ENCODE measurements at places on chromosomes 7 and 10.

DNA sequence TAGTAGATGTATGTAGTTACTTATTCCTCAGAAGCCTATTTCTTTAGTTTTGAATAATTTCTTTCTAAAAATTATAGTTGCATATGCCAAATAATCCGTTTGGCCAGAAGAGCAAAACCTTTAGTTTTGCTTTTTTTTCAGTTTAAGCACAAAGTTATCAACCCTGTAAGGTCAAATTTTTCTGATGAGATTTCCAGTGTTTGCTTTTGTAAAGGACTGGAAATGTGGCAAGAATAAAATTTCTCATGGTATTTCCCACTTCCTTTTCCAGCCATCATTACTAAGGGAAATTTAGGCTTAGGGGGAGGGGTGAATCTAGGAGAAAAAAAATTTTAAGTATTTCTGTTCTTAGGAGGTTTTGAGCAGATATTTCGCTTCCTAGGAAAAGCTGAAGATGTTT lies 7.6 kb downstream of the CALD1 start:
- no peaks in the 10 kb centered on the region for H3K27me3 ChIP-seq
- no peak overlapping the region for H3K4me3 ChIP-seq

GRCh38 chr7:46468753-46469356 lies 547.8 kb upstream of the IGFBP3 start:
- H3K4me3 ChIP-seq: no peak overlapping the region
- no peak overlapping the region for H3K27ac ChIP-seq
- no peaks in the 10 kb centered on the region for H3K4me1 ChIP-seq
- no peaks in the 10 kb centered on the region for H3K27me3 ChIP-seq

DNA sequence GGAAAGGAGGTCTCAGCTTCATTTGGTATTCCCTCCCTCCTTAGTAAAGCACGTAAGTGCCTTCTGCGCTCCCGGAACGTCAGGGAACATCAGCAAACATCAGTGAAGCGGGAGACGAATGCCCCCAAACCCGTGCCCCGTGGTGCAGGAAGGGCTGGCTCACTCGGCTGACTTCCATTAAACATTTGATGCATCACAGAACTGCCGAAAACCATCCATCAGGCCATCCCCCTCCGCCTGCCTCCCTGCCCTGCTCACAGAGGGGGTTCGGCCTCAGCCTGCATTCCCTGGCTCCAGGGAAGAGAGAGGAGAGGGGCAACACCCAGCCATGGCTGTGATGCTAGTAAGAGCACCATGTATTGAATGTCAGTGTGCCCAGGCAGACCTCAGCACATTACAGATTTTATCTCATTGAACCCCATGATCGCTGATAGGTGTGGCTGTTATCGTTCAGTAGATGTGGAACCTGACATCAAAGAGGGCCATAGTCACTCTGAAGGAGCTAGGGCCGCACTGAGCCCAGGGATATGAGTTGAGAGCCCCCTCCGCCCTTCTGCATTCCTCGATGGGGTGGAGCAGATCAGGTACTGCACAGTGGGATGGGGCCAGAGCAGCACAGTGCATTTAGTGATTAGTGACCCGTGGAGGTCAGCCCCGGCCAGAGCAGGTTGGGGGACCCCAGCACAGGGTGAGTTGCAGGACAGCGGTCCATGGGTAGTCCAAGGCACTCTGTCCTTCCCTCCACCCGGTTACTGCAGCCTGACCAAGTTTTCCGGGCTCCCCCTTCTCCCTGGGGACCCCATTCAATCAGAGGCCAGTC lies 146.4 kb downstream of the RPS24 start:
- H3K4me1 ChIP-seq: no peaks in the 10 kb centered on the region
- no peaks in the 10 kb centered on the region for H3K27me3 ChIP-seq
- DNase-seq: no peak
- no peak overlapping the region for H3K4me3 ChIP-seq
- no peaks in the 10 kb centered on the region for H3K36me3 ChIP-seq
- no peak overlapping the region for H3K27ac ChIP-seq

GRCh38 chr7:135441791-135442190 lies 68.1 kb downstream of the CNOT4 start:
- no peak for DNase-seq
- H3K27me3 ChIP-seq: no peaks in the 10 kb centered on the region
- no peaks in the 10 kb centered on the region for H3K4me1 ChIP-seq

- DNase-seq: no peak
- no peak overlapping the region for H3K4me3 ChIP-seq
- H3K4me1 ChIP-seq: peaks cover 5% of the 10 kb centered on the region
- H3K36me3 ChIP-seq: no peaks in the 10 kb centered on the region
- no peaks in the 10 kb centered on the region for H3K27me3 ChIP-seq
- no peak overlapping the region for H3K27ac ChIP-seq
Measured at GRCh38 chr7:140544388-140544826, 65.1 kb upstream of the MKRN1 start.

DNA sequence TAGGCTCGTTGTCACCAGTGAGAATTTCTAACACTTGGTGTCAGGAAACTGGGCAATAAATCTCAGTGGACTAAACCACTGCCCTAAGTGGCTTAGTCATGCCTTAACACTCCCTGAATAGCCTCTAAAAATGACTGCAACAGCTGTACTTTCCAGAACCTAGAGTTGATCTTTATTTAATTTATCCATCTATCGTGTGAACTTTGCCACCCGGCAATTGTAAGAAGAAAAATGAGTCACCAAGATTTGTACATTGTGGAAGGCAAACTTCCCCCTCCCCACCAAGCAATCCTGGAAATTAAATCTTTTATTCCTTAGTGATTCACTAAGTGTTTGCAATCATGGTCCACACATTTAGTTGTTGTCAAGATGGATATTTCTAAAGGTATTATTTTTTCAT lies 47.1 kb downstream of the NXPH1 start:
- no peaks in the 10 kb centered on the region for H3K4me1 ChIP-seq
- no peaks in the 10 kb centered on the region for H3K27me3 ChIP-seq
- H3K36me3 ChIP-seq: no peaks in the 10 kb centered on the region
- H3K27ac ChIP-seq: no peak overlapping the region
- H3K4me3 ChIP-seq: no peak overlapping the region

DNA sequence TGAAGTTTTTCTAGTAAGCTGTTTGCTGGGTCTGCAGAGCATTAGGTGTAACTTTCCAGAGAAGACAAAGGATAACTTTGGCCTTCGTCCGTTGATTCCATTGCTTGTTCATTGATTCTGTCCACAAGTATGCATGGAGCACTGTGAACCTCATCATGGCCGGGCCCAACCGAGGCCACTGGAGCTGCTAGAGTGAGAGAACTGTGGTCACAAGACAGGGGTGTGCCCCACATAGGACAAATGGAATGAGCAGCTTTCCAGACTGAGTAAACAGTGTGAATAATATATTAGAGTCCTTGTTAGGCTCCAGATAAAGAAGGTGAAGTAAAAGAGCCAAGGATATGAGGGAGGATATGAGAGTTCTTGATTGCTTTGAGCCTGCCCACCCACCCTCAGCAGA lies 24.9 kb downstream of the MBL2 start:
- H3K4me1 ChIP-seq: no peaks in the 10 kb centered on the region
- H3K27me3 ChIP-seq: no peaks in the 10 kb centered on the region
- no peaks in the 10 kb centered on the region for H3K36me3 ChIP-seq
- no peak overlapping the region for H3K27ac ChIP-seq
- H3K4me3 ChIP-seq: no peak overlapping the region

DNA sequence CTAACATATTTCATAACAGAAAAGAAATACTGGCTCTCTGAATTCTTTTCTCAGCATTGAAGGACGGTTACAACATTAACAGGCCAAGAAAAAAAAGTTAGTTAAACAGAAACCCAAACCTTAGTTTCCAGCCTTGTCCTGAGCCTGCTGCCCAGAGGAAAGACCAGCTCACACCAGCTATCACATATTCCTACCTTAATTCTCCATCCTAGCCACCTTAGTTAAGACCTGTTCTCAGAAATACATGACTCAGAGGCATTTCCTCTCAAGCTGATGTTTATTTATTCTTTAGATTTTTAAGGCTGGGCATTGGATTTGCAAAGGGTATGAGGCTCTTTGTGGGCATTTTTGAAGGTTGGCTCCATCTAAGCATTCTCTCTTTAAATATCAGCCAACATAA lies 34.3 kb upstream of the ADAM12 start:
- no peaks in the 10 kb centered on the region for H3K4me1 ChIP-seq
- H3K27ac ChIP-seq: no peak overlapping the region
- H3K27me3 ChIP-seq: no peaks in the 10 kb centered on the region
- no peak overlapping the region for H3K4me3 ChIP-seq
- no peaks in the 10 kb centered on the region for H3K36me3 ChIP-seq

GRCh38 chr7:823649-824048 lies 8.6 kb upstream of the SUN1 start:
- H3K4me1 ChIP-seq: peaks cover 6% of the 10 kb centered on the region
- peaks cover 9% of the 10 kb centered on the region for H3K36me3 ChIP-seq
- no peak overlapping the region for H3K4me3 ChIP-seq
- H3K27ac ChIP-seq: no peak overlapping the region
- H3K27me3 ChIP-seq: no peaks in the 10 kb centered on the region

DNA sequence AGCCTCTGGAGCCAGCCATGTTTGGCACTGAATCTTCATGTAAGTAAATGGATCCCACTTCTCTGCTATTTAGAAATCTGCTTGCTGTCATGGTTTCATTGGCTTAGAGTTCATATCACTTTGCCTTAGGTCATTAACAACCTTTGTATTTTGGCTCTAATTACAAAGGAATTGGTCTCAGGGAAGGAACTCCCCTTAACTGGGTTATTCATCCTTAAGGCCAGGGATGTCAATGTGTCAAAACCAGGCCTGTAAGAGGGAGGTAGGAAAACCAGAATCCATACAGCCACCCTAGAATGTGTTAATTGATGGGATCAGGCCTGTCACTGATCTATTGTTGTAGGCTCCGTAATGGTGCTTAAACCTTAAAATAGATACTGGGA lies 67.3 kb downstream of the ST7 start:
- no peaks in the 10 kb centered on the region for H3K36me3 ChIP-seq
- H3K4me1 ChIP-seq: no peaks in the 10 kb centered on the region
- no peak overlapping the region for H3K27ac ChIP-seq
- H3K27me3 ChIP-seq: no peaks in the 10 kb centered on the region
- no peak for DNase-seq
- H3K4me3 ChIP-seq: no peak overlapping the region
